K562 (cell line): ENCODE measurements at places on chromosomes 16 and 17. TPM values are rescaled to one million over a fixed set of nuclear protein-coding genes. Genes with fewer than 3 reads are reported as not detected.
A peak's percentile ranks its signal among the peaks of the same experiment; 100 is the strongest.

The FBXO39 gene
- not detected in 2 replicates for polyA plus RNA-seq

- no peak for DNase-seq
- no peaks in the 10 kb centered on the region for H3K27me3 ChIP-seq
- H3K27ac ChIP-seq, result no peak overlapping the region
- no peaks in the 10 kb centered on the region for H3K36me3 ChIP-seq
Measured at GRCh38 chr16:66952430-66953110, 8.5 kb upstream of the CES3 start.

The KLHL10 gene
- polyA plus RNA-seq, result not detected in 2 replicates

The CPNE7 gene
- polyA plus RNA-seq, result 67.3 and 78.1 TPM in 2 replicates

DNA sequence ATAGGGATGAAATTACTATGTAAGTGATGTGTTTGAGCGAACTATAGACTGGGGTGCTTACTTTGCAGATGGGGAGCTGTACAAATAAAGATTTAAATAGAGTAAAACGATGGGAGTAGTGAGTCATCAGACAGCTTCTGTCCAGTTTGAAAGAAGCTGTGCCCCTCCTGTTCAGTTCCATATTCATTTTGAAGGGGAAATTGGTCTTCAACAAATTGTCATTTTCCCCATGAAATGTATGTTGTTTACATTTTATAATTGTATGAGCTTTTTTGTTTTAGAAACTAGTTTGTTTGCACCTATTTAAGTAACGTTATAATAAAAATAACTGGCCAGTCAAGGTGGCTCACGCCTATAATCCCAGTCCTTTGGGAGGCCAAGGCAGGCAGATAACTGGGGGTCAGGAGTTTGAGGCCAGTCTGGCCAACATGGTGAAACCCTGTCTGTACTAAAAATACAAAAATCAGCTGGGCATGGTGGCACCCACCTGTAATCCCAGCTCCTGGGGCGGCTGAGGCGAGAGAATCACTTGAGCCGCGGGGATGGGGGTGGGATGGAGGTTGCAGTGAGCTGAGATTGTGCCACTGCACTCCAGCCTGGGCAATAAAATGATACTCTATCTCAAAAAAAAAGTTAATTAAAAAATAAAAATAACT is 20.2 kb downstream of the SEC14L1 start:
- DNase-seq, result no peak
- H3K27ac ChIP-seq, result no peak overlapping the region
- H3K36me3 ChIP-seq, result no peaks in the 10 kb centered on the region; the same call in 2 of the 3 replicates
- peaks cover 44% of the 10 kb centered on the region for H3K4me1 ChIP-seq
- H3K27me3 ChIP-seq, result no peaks in the 10 kb centered on the region

The CSH2 gene
- polyA plus RNA-seq, result not detected in 2 replicates

DNA sequence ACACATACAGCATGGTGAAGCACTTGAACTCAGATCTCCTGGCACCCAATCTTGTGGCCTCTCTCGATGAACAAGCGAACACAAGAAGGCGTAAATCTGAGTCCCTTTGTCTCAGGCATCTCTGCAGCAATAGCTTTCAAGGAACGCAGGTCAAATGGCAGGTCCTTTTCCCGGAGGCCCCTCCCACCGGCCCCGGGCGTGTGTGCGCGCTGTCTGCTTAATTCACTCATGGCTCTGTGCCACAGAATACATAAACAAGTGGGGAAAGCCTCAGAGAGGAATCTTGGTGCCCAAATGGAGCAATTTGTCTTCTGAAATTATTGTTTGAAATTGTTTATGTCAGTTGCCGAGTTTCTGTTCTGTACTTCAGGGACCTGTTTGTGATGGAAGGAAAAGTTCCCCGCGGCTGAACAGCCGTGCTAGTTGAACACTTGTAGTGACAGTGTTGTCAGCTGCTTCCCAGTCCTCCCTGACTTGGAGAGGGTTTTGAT is 14.8 kb downstream of the MYOCD start:
- peaks cover 5% of the 10 kb centered on the region; the same call in 1 of the 2 replicates for H3K27me3 ChIP-seq
- no peak overlapping the region for H3K27ac ChIP-seq
- no peak overlapping the region for H3K4me3 ChIP-seq
- no peaks in the 10 kb centered on the region for H3K36me3 ChIP-seq

The EIF3C gene
- 598 and 639 TPM in 2 replicates for polyA plus RNA-seq

DNA sequence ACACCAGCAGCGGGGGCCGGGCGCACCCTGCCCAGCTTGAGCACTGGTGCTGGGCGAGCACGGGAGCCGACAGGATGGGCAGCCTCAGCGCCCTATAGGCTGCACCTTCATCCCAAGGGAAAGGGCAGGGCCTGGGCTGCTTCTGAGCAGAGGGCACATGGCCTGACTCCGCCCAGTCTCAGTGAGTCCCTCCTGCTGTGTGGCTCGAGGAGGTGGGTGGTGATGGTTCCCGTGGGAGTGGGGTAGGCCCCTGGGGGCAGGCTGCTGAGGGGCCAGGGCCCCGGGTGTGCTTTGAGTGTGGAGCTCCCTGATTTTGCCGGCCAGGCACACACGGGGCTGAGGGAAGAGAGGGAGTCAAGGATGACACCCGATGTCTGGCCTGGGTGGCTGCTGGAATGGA is 37.9 kb downstream of the TSC2 start:
- no peaks in the 10 kb centered on the region for H3K4me1 ChIP-seq
- no peaks in the 10 kb centered on the region for H3K27me3 ChIP-seq
- DNase-seq, result no peak
- no peak overlapping the region for H3K4me3 ChIP-seq
- no peak overlapping the region for H3K27ac ChIP-seq

- H3K36me3 ChIP-seq, result no peaks in the 10 kb centered on the region
- no peak for DNase-seq
- H3K27me3 ChIP-seq, result no peaks in the 10 kb centered on the region
- no peak overlapping the region for H3K27ac ChIP-seq
- no peak overlapping the region for H3K4me3 ChIP-seq
- no peaks in the 10 kb centered on the region for H3K4me1 ChIP-seq
Measured at GRCh38 chr17:70314096-70314495, 144.8 kb downstream of the KCNJ2 start.

DNA sequence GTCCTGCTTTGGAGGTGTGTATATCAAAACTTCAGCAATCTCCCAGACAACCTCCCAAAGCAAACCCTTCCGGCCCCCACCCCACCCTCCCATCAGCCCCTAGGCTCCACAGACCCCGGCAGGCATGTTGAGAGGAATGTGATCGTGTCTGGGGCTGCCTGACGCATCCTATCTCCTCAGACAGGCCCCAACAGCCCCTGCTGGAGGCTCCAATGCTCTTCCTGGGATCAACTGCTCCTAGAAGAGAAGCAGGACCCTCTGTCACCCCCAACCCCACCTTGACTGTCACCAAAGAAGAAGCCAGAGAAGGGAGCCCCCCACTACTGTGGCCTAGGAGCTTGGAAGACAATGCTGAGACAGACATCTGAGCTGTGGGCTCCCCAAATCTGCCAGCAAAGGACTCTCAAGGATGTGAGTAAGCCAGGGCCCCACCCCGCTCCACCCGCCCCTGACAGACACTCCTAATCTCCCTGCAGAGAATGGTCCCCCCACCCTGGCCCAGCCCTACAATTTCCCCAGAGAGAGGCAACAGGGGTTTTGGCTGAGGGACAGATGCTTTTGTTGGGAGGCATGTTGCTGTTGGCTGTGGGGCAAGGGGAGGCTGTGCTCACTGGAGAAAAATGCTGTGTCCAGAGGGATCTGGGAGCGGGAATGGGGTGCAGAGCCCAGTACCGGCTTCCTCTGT is 1.6 kb upstream of the KRT14 start:
- peaks cover 32% of the 10 kb centered on the region for H3K27me3 ChIP-seq
- no peak for DNase-seq
- no peak overlapping the region for H3K4me3 ChIP-seq
- H3K4me1 ChIP-seq, result no peaks in the 10 kb centered on the region
- H3K27ac ChIP-seq, result no peak overlapping the region
- no peaks in the 10 kb centered on the region for H3K36me3 ChIP-seq

The CSH1 gene
- polyA plus RNA-seq, result not detected in 2 replicates

DNA sequence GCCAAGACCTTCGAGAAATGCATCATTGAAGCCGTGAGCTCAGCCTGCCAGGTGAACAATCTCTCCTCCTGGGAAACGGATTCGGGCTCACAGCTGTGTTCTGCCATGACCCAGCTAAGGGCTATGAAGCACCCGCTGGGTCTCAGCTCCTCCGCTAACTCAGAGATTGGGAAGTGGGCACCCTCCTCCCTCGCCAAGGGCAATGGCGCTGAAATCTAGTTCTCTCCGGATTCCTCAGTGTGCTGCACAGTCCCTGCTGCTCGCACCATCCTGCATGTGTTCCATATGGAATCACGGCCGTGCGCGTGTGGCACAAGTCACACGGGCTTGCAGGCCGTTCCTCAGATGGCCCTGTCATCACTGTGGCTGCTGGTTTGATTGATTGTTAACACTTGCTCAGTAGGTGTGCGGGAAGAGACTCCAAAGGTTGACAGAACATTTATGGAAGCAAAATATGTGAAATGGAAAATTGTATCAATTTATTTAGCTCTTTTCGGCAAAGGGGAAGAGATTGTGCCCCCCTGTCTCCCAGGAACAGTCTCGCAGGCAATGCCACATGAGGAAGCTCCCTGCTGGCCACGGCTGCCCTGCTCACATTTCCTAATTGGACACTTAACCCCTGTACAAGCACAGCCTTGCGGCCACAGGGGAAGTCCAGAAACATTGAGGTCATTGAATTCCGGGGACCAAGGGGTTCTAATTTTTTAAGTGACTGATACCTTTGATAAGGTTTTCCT is 58.8 kb downstream of the RNF213 start:
- H3K4me3 ChIP-seq, result no peak overlapping the region
- peaks cover 6% of the 10 kb centered on the region; the same call in 2 of the 3 replicates for H3K4me1 ChIP-seq
- peak overlapping the region; percentile 71 for H3K27ac ChIP-seq
- no peaks in the 10 kb centered on the region for H3K27me3 ChIP-seq

DNA sequence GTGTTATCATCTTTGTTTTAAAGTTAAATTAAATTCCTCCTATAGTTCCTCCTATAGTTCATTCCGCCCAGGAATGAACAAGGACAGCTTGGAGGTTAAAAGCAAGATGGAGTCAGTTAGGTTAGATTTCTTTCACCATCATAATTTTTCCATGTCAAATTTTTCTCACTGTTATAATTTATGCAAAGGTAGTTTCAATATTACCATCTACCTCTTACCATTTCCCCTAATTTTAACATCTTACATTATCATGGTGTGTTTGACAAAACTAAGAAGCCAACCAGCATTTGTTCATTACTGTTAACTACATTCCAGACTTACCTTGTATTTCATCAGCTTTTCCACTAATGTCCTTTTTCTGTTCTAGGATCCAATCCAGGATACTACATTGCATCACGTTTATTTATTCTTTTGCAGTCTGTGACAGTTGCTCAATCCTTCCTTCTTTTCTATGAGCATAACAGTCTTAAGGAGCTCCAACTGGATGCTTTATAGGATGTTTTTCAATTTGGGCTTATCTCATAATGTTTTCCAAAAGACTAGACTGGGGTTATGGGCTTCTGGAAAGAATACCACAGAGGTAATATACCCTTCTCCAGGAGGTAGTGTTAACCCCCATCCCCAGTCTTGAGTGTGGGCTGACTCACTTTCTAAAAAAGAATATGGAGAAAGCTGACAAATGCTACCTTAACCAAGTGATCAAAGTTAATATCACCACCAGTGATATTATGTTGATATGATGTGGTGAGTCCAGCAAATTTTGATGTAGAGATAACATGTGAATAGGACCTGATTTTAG is 158.5 kb downstream of the PPM1E start:
- no peaks in the 10 kb centered on the region; the same call in 2 of the 3 replicates for H3K4me1 ChIP-seq
- no peaks in the 10 kb centered on the region for H3K36me3 ChIP-seq
- H3K27me3 ChIP-seq, result no peaks in the 10 kb centered on the region
- no peak overlapping the region for H3K27ac ChIP-seq
- DNase-seq, result no peak
- H3K4me3 ChIP-seq, result no peak overlapping the region

GRCh38 chr17:75896415-75897159 is at the start of gene TRIM65:
Gene TRIM65, minus strand, starts transcription at chr17:75896951. Its CDS starts 14 bp downstream, at chr17:75896937.
- H3K4me3 ChIP-seq, result peak within 1 kb of the TSS; percentile 93
- peak; percentile 93 for DNase-seq
- peaks cover 81% of the 10 kb centered on the region for H3K4me1 ChIP-seq
- H3K27me3 ChIP-seq, result no peaks in the 10 kb centered on the region
- H3K36me3 ChIP-seq, result peaks cover 57% of the 10 kb centered on the region; the same call in 2 of the 3 replicates

DNA sequence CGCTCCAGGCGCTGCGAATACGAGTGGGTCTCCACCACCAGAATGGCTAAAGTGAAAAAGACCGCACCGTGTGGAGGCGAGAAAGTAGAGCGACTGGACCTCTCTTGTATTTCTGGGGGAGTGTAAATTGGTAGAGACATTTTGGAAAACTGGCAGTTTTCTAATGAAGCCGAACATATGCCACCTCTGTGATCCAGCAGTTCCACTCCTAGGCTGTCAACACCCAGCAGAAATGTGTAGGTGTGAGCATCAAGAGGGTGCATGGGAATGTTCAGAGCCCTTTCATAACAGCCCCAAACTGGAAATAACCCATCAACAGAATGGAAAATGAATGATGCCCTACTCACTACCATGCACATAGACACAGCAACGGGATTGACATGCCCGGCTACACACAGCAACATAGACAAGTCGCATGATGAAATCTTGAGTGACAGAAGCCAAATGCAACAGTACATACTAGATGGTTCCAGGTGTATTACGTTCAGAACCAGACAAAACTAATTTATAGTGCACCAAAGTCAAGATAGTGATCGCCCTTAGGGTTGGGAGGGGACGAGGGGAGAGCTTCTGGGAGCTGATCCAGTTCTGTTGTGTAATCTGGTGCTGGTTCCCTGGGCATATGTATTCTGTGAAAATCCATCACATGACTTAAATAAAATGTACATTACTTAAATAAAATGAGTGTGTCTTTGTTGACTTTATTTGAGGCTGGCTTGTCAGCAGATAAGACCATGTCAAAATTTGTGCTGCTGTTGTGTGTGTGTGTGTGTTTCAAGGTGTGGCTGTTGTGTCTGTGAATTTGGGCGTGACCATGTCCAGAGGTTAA is 877 bp upstream of the BCL7C start:
- DNase-seq, result no peak
- peaks cover 47% of the 10 kb centered on the region for H3K4me1 ChIP-seq
- peak overlapping the region; percentile 90 for H3K27ac ChIP-seq
- H3K36me3 ChIP-seq, result peaks cover 23% of the 10 kb centered on the region; the same call in 2 of the 3 replicates
- peak overlapping the region; percentile 67 for H3K4me3 ChIP-seq
- no peaks in the 10 kb centered on the region for H3K27me3 ChIP-seq

The XAF1 gene
- polyA plus RNA-seq, result 0.07 TPM in 1 of 2 replicates, not detected in the other

DNA sequence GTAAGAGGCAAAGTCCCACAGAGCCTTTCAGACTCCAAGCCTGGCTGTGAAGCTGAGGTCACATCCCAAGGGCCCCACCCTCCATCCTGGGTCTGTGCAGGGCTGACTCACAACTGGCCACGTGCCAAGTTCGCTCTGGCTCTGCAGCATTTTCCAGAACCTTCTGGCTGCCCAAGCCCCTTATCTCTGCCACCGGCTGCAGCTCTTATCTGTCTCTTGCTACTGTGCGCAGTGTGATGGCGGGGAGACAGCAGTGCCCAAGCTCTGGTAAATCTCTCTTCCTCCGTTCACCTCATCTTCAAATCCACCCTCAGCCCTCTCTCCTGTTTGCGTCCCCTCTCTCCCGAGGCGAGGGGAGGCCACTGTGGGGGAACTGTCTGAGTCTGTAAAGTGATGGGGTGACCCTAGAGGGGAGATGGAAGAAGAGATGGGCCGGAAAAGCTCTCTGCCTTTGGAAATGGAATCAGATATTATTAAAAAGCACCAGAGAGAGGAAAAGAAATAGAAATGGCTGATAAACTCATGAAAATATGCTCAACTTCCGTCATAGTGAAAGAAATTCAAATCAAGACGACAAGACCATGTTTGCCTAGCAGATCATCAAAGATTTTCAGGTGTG is 162.7 kb upstream of the CDC42EP4 start:
- peak; percentile 88 for DNase-seq
- H3K36me3 ChIP-seq, result no peaks in the 10 kb centered on the region
- H3K4me1 ChIP-seq, result peaks cover 7% of the 10 kb centered on the region
- no peak overlapping the region; the same call in 2 of the 3 replicates for H3K27ac ChIP-seq
